Fibroblast of lung (primary cell): ENCODE measurements at places on chromosomes 2 and 18. TPM values are rescaled to one million over a fixed set of nuclear protein-coding genes. Genes with fewer than 3 reads are reported as not detected.

Gene RNU2-63P
- total RNA-seq: 46.0 and 268 TPM in 2 replicates

Gene ZNF521
- total RNA-seq: 23.6 and 43.6 TPM in 2 replicates

Gene ALPI
- not detected in 2 replicates for total RNA-seq

Gene AGXT
- not detected in 2 replicates for total RNA-seq

Gene CENPA
- 1.8 and 9.7 TPM in 2 replicates for total RNA-seq

Gene ATG16L1
- total RNA-seq: 27.2 and 33.7 TPM in 2 replicates

Gene CIB4
- total RNA-seq: not detected in 2 replicates

Gene L3MBTL4
- total RNA-seq: 0.33 and 1.3 TPM in 2 replicates

Gene ERMN
- total RNA-seq: 0.17 TPM in 1 of 2 replicates, not detected in the other

Gene SLC4A3
- 1.3 and 1.5 TPM in 2 replicates for total RNA-seq

Gene ALPG
- total RNA-seq: not detected in 2 replicates

Gene ING5
- 27.4 and 30.0 TPM in 2 replicates for total RNA-seq

Gene IL36B
- total RNA-seq: not detected in 2 replicates

Gene RTP5
- not detected in 2 replicates for total RNA-seq

Gene REG3A
- not detected in 2 replicates for total RNA-seq

Gene UCN
- total RNA-seq: 1.2 and 1.3 TPM in 2 replicates

Gene CNTNAP5
- not detected in 2 replicates for total RNA-seq

Gene FBLN7
- total RNA-seq: 0.51 and 0.99 TPM in 2 replicates

Gene LIMS4
- total RNA-seq: 0.26 and 1.8 TPM in 2 replicates

Gene PCARE
- total RNA-seq: under 0.01 TPM in 1 of 2 replicates, not detected in the other

Gene HMSD
- 0.83 TPM in 1 of 2 replicates, not detected in the other for total RNA-seq

Gene CACNB4
- total RNA-seq: 0.66 and 2.1 TPM in 2 replicates

Gene DSG1
- not detected in 2 replicates for total RNA-seq

Gene SPTBN1
- 229 and 325 TPM in 2 replicates for total RNA-seq

Gene TMEFF2
- 0.26 and 0.33 TPM in 2 replicates for total RNA-seq

Gene SP140L
- total RNA-seq: 9.8 and 10.9 TPM in 2 replicates

Gene WNT10A
- not detected in 2 replicates for total RNA-seq

Gene COL6A3
- 1,525 and 1,534 TPM in 2 replicates for total RNA-seq

Gene SRD5A2
- not detected in 2 replicates for total RNA-seq

Gene PEX13
- 25.2 and 28.1 TPM in 2 replicates for total RNA-seq

Gene GPR39
- total RNA-seq: 0.26 and 1.3 TPM in 2 replicates

Gene XIRP2
- total RNA-seq: 0.51 and 2.0 TPM in 2 replicates

Gene APLF
- 9.4 and 10.8 TPM in 2 replicates for total RNA-seq

Gene PRKAG3
- total RNA-seq: 0.26 and 0.33 TPM in 2 replicates

Gene TRABD2A
- 10.8 and 14.4 TPM in 2 replicates for total RNA-seq

Gene NAT8
- not detected in 2 replicates for total RNA-seq

Gene CD207
- not detected in 2 replicates for total RNA-seq

Gene ARHGAP28
- 27.2 and 35.0 TPM in 2 replicates for total RNA-seq

Gene UGT1A5
- not detected in 2 replicates for total RNA-seq

Gene KLHL14
- not detected in 2 replicates for total RNA-seq

Gene PLEK
- total RNA-seq: not detected in 2 replicates

Gene ZNF516
- 28.0 and 32.7 TPM in 2 replicates for total RNA-seq

Gene SLC16A14
- 1.5 and 5.6 TPM in 2 replicates for total RNA-seq

Gene AMER3
- not detected in 2 replicates for total RNA-seq

Gene FOSL2
- total RNA-seq: 68.6 and 83.6 TPM in 2 replicates

Gene PJVK
- total RNA-seq: 2.1 and 4.3 TPM in 2 replicates

Gene MALL
- 3.1 and 3.3 TPM in 2 replicates for total RNA-seq

Gene SP9
- not detected in 2 replicates for total RNA-seq
